ENCODE measurements at places on chromosomes 3 and 15.

DNA sequence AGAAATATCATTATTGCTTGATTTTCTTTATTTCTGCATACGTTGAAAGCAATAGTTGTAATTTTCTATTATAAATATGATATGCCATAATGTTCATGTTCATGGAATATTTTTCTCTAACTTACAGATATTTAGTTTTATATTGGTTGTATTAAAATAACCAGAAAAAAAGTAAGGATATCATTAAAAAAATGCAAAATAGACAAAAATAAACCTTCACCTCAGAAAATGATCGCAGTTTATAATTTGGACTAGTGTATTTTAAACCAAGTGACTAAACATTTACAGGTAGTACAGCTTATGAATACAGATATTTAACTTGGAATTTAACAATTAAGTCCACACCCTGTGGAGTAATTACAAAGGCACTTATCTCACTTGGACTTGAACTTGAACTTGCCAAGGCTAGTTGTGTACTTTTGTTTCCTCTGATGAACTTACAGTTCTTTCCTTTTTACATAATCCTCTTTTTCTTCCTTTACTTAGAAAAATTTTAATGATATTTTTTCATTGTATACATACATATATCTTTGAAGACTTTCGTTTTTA is 156.7 kb downstream of the CHL1 start:
- no peak for DNase-seq

- DNase-seq: peak; percentile 82
Observed at GRCh38 chr3:106183762-106184391, 315.1 kb upstream of the CBLB start.

DNA sequence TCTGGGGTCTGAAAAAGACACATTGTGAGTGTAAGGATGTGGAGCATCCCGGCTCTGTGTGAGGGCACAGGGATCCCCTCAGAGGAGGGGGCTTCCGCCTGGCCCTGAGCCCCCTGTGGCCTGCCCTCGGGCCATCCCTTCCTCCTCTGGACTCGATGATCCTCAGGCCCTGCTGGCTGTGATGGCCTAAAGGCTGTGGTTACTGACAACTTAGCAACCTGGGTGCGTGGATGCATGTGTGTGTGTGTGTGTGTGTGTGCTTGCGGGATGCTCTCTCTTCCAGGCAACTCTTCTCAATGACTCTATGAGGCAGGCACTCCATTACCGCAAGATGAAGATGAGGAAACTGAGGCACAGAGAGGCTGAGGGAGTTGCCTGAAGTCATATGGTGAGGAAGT is 66.0 kb downstream of the ASB7 start:
- no peak for DNase-seq

GRCh38 chr3:194397757-194398312 is 1.2 kb downstream of the GP5 start:
- DNase-seq: no peak

DNA sequence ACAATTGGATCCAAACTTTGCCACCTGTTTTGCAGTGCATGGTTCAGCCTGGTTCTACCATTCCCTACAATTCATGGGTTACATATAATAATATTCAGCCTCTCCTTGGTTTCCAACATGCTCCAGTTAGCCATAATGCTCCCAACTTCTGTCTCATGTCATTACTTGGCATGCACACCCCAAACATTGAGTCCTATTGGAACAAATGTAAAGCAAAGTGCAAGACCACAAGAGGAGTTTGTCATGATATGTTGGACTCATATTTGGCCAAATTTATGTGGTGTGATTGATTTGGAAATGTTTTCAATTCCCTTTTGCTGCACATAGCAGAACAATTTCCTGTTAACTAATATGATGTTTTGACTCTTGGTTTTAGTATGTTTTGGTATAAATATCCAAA is 50.2 kb downstream of the KCNAB1 start:
- DNase-seq: no peak

GRCh38 chr3:42300013-42300412 is 34.0 kb upstream of the CCK start:
- DNase-seq: peak; percentile 31

DNA sequence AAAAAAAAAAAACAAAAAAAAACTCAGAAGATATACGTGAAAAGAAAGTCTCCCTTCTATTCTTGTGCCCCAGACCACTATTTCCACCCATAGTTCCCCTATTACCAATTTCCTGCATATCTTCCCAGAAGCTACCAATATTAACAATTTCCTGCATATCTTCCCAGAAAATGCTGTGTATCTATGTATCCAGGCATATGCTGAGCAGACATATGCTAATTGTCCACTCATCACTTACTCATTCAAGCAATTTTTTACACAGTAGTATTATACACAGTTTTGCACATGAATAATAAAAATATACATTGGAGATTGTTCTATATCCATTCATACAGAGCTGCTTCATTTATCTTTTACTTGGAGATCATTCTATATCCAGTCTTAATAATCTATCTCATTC is 12.6 kb upstream of the SLMAP start:
- peak; percentile 60 for DNase-seq

GRCh38 chr3:113773381-113773780 is 26.5 kb downstream of the ATP6V1A start:
- DNase-seq: peak; percentile 43

- no peak for DNase-seq
Observed at GRCh38 chr3:127467391-127467790, 123.1 kb downstream of the TPRA1 start.

GRCh38 chr3:76490064-76490463 is 549.8 kb upstream of the ROBO2 start:
- DNase-seq: no peak

DNA sequence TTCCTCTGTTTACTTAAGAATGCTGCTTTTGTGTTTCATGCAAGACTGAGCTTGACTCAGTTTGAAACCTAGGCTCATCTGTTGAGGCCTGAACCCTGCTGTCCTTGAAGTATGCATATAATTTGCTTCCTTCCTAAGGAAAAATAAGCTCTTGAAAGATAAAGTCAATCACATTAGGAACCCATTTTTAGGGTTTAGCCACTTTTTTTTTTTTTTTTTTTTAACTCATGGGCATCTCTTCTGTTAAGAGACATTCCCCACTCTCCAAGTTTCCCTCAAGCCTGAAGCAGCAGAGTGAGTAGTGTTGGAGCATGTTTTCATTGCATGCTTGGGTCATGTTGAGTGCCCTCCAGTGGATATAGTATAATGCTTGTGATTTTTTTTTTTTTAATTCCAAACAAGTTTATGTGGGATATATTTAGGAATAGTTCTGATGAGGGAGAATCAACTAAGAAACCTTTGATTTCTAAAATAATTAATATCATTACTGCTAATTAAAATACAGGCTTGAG is 3.6 kb downstream of the CTNNB1 start:
- peak; percentile 67 for DNase-seq

GRCh38 chr3:31505371-31506048 is 27.2 kb upstream of the STT3B start:
- no peak for DNase-seq

- peak; percentile 49 for DNase-seq
Observed at GRCh38 chr3:56855856-56856512, 54.2 kb upstream of the ARHGEF3 start.

- DNase-seq: no peak
Observed at GRCh38 chr15:92005154-92005553, 151.6 kb downstream of the SLCO3A1 start.

- DNase-seq: peak; percentile 82
Observed at GRCh38 chr15:80550908-80551260, 144.2 kb upstream of the ABHD17C start.

GRCh38 chr15:51649659-51650521 is 27.3 kb upstream of the DMXL2 start:
- DNase-seq: peak; percentile 66

DNA sequence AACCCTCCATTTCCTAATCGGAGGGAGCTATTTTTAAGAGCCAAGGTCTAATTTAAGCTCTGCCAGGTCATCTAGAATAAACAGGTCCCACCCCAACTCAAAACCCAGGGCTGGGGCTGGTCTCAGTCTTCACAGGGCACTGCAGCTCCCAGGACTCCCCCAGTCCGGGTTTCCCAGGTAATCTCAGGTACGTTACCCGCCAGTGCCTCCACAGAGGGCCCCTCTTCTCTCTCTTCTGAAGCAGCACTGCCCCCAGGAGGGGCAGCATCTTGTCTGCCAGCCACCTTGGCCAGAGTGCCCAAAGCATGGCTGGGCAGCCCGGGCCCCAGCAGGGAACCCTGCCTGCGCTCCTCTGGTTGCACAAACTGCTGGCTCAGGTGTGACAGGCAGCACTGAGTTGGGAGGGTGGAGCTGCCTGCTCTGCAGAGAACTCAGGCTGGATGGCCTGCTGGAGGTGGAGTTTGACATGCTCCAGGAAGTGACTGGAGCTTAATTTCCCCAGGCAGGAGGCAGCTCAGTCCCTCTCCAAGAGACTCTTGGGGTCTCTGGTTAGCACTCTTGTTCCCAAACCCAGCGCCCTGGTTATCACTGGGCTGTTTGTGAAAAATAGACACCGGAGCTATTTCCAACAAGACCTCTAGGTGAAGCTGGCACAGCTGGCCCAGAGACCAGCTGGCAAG is at the start of gene PLA2G4F:
Gene PLA2G4F, minus strand, starts transcription at position 394 of the 680 bp plus-strand sequence. Its CDS starts 87 bp downstream, at position 307.
- no peak for DNase-seq

GRCh38 chr3:32280262-32280910 is 41.9 kb downstream of the CMTM8 start:
- DNase-seq: no peak

DNA sequence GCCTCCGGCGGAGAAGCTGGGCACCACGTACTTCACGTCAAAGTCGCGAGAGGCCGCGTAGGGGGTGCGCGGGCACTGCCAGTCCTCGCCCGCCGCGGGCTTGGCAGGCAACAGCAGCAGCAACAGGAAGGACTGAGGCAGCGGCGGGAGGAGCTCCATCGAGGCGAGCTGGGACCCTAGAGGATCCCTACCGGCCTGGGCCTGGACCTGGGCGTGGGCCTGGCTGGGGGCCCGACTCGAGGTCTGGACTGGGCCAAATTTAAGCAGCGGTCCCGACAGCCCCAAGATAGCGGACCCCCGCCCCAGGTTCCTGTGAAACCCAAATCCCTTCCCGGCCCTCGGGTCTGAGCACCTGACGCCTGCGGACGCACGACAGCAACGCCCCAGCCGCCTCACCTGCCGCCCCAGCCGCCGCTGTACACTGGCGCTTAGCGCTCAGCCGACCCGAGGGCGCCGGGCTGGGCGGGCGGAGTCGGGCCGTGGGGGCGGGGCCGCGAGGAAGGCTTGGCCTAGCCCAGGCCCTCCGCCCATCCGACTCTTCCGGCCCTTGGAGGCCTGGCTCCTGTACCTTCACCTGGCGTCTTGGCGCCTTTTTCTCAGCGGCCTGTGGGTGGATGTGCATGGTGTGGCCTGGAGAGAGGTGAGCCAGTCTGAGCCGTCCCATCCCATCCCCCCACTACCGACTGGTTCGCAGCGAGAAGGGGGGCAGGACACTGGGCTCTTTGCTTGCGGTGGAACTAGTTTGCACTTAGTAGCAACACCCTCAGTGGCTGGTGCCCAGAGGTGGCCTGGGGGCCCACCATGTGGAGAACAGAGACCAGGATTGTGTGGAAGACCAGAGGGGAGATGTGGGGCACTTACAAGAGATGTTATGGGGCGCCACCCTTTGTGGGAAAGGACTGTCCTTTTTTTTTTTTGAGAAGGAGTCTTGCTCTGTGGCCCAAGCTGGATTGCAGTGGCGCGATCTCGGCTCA is at the start of gene MST1R:
Gene MST1R, minus strand, starts transcription at position 423 of the 974 bp plus-strand sequence. Its CDS starts 264 bp downstream, at position 159.
- peak; percentile 30 for DNase-seq

GRCh38 chr3:108271626-108272025 is 24.7 kb upstream of the HHLA2 start:
- DNase-seq: no peak

DNA sequence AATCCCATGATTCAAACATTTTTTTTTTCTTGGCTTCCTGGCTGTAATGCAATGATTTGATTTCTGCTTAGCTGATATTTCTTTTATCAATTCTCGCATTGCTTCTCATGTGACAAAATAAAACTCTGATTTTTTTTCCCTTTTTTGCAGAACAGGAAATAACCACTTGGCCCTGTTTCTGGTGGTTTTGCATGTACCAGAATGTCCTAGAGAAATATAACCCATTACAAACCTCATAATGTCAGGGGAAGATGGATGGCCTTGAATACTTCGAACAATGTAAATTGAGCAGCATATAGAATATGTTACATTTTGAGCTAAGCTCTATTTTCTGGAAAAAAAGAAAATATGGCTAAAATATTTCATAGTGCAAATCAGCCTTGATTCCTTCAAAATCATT is 275.6 kb downstream of the RAP2B start:
- no peak for DNase-seq
